ENCODE measurements at places on chromosomes 12 and 14.

DNA sequence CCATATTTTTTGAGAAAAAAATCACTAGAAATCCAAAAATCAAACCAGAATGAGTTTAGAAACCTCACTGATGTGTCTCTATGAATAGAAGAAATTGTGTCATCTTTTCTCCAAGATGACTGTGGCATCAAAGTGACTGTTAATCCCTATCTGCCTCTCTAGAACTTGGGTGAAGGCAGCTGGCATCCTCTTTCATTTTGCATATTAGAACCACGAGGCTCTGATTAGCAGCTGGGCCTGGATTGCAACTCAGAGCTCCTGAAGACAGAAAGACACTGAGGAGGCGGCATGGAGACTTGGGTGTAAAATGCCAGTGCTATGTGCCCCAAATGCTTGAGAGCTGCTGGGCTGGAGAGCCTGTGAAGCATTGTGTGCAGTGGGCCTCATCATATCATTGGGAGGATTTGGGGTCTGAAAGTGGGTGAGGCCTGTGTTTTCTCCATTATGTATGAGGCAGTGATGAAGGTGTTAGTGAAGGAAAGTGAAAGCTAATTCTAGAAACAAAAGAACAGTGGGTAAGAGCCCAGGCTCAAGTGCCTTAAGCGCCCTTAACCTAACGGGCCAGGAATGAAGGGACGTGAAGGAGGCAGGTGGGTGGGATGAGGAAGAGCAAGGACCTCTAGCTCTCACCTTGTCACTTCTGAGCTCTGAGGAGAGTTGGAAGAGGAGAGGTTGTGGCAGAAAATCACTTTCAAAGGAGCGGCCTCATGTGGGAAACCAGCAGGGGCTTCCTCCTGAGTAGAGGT, 26.2 kb downstream of the NKX2-8 start:
- no peak for DNase-seq

DNA sequence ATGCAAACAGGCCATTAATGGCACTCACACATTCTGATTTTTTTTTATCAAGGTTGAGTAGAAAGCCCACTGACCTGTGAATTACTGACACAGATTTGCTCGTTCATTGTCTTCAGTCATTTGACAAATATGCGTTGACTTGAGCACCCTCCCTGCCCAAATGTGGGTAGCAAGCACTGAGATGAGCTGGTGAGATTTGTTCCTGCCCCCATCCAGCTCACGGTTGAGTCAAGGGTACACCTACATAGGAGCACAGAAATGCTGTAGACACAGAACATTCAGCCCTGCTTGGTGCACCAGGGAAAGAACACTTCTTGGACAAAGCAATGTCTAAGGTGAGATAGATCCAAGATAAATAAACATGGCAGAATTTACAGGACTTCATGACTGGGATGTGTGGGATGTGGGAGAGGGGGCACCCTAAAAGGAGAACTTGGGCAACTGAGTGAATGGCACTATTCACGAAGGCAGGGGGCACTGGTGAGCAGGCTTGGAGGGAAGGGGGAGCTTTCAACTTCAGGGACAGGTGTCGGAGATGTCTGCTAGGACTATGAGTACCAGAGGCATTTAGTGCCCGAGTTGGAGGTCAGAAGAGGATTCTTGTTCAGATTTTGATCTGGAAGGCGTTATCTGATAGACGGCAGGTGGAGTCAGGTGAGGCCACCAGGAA, 213.4 kb downstream of the VRK1 start:
- DNase-seq: no peak

DNA sequence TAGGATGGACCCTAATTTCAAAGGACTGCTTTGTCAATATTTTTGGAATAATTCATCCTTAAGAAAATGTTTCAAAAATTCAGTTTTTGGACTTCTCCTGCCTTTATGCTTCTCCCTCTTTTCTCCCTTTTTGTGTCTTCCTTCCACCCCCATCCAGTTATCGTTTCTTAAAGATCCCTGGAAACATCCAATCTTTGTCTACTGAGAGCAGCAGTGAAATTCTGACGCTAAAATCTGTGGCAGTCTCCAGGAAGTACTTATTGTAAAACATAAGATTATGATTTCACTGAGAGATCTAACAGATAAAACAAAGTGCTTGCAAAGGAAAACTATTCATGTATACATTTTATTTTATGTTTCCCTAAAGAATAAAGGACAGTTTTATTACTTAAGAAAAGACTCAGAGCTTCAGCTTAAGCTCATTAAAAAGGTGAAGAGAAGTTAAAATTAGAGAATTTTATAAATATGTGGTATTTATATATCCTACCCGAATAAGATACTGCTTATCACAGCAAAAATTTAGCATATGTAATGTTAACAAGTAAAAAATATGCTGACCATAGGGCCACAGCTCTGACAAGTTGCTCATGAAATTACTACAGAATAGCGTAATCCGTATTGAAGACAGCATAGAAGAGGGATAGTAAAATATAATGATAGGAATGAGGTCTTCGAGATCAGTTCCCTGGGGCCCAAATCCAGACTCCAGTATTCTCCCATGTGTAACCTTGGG, 6.9 kb downstream of the FRMD6 start:
- no peak for DNase-seq

DNA sequence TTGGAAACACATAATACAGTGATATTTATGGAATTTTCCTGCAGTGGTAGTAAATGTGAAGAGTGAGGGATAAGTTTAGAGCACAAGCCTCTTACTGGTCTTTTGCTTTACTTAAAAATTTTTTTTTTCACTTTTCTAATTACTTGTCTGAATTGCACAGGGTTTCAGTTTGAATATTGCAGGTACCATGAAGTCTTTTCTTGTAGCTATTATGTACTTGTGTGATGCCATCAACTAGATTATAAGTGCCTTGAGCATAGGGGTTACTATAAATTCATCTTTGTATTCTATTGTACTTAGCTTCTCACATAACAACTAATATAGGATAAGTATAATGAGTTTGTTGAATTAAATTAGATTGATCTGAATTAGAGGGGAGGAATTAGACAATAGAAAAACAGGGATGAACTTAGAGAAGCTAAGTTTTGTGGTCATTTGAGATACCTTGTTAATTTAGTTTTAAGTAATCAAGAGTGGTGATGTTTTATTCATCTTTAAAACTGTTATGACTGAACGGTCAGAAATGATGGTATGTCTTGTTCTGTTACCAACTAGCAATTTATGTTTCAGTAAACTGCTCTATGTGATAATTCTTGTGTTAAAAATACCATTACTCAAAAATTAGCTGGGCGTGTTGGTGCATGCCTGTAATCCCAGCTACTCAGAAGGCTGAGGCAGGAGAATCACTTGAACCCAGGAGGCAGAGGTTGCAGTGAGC, 42.1 kb downstream of the CCDC91 start:
- no peak for DNase-seq

DNA sequence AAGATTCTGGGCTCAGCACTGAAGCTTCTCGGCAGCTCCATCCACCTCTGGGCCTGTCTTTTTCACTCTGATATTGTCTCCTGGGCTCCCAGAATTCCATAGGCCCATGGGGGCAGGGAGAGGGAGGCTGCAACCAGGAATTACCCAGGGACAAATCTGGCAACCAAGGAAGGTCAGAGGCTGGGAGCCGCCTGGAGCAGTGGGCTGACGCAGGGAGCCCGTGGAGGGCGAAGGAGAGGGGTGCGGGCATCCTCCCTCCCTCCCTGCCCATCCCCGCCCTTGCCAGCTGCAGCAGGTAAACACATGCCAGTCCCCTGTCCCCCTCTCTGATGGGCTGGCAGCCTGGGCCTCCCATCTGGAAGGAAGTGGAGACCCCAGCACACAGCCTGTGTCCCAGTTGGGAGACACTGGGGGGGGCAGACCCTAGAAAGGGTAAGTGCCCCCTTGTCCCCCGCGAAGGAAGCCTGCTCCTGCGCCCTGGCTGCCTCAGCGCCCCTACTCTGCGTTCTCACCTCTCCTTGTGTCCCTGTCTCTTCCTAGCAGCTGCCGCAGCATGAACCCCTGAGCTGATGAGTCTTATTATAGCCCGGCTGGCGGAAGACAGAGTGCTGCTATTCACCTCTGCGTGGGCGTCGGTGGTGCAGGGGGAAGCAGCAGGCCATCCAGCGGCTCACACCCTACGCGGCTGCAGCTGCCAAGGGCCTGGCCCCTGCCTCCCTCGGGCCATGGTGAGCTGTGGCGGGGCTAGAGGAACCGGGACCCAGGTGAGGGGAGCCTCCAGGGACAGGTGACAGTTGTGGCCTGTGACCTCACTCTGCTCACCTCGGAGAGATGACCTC, 6.7 kb downstream of the LRTM2 start:
- no peak for DNase-seq

GRCh38 chr12:55777856-55778255, 34.9 kb downstream of the GDF11 start:
- DNase-seq: no peak

DNA sequence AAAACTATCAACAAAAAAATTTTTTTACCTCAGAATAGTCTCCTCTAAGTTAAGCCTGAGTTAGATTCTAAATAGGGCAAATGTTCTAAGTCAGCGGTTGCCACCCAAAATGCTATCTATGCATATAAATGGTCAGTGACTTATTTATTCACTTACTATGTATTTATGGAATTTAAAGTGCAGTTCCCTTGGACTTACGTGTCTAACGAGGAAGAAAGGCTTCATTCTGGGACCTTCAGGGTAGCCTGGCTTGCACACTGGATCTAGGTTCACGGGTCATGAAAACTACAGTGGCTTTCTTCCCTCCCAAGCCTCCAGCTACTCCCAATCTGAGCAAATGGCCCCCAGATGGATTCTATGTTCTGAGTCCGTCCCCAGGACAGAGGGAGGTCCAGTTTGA, 77.1 kb downstream of the ARF6 start:
- no peak for DNase-seq

Data from skin of body (tissue), 3 donors.